Stimulated activated CD4-positive, alpha-beta T cell treated with anti-CD3 and anti-CD28 coated beads, Interleukin-15, amount 100 ng/mL, for 1 hour (primary cell): ENCODE measurements at places on chromosomes 13 and 19.

- DNase-seq = no peak
Observed at GRCh38 chr19:7744199-7744786, 3.0 kb downstream of the CD209 start.

GRCh38 chr13:101231751-101232428 lies 184.4 kb downstream of the NALCN start:
- no peak for DNase-seq

DNA sequence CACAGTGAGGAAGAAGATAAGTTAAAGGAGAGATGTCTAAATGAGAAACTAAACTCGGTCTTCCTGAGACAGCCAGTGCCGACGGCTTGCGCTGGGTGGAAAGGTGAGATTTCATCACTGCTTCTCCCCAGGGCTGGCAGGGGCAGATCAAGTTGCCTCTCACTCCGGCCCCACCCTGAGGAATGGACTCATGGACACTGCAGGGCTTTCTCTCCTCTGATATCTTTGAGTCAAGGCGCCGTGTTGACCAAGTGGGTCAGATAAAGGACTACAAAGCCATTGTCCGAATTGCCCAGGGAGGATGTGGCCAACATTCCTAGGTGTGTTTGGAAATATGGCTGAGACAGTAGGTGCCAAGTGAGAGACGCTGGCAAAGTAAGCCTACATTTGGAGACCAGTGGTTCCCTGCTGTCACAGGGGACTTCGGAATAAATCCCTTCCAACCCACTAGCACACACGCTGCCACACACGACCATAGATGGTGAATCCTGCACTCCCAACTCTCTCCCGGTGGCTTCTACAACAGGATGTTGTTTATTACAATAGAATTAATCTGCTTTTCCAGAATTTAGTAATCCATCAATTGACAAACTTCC lies 156.5 kb upstream of the TSC22D1 start:
- no peak for DNase-seq

- DNase-seq = no peak
Observed at GRCh38 chr19:19274716-19275565, 1.8 kb upstream of the TM6SF2 start.

GRCh38 chr13:49746111-49746510 lies 46.4 kb downstream of the KPNA3 start:
- no peak for DNase-seq

DNA sequence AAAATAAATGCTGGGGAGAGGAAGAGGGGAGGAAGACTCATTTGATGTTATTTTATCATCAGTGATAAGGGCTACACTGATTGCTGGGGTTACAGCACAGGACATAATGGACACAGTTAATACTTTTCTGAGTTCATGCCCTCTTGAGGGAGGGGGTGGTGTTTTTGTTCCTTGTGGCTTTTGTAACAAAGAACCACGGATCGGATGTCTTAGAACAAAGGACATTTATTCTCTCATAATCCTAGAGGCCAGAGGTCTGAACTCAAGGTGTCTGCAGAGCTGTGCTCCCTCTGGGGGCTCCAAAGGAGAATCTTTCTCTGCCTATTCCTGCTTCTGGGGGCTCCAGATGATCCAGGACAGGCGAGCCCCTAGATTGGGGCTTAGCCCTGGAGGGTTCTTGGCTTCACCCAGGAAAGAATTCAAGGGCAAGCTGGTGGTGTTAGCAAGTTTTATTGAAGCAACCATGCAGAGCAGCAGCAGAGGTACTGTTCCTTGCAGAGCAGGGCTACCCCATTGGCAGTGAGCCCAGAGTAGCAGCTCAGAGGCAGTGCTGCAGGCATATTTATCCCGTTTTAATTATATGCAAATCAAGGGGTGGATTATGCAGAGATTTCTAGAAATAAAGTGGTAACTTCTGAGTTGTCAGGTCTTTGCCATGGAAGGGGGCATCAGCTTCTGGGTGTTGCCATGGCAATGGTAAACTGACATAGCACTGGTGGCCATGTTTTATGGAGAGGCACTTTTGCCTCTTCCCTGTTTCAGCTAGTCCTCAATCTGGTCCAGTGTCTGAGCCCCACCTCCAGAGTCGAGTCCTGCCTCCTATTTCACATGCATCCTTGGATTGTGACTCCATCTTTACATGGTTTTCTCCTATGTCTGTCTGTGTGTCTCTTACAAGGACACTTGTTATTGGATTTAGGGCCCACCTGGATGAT lies 18.0 kb downstream of the VAV1 start:
- DNase-seq = no peak

DNA sequence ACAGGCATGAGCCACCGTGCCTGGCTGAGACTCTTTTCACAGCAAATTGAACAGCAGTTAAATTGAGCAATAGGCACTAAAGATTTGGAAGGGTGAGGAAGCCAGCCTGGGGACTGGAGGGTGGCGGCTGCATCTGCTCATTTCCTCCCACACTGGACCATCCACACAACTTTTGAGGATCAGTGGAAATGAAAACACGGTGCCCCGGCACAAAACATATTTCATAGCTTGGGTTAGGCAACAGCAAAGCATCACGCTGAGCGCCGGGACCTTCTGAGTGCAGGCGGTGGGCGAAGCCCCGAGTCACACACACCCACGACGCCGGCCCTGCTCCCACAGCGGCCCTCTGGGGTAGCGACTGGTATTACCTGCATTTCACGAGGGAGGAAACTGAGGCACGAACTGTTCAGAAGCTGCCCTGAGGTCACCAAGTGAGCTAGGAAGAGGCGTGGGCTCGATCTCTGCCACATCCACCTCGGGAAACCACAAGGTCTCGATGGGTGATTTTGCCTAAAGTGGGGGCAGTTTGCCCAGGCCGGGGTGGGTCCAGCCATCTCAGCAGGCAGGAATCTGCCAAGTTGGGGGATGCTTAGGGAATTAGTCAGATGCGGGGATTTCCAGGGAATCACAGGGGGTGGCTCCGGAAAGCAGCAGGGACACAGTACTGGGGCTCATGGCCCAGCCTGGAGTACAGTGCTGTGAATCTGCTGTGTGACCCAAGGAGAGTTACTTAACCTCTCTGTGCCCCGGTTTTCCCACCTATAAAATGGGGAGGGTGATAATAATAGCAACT lies 3.5 kb upstream of the SBNO2 start:
- no peak for DNase-seq

GRCh38 chr19:12543855-12544254 lies 7.4 kb downstream of the ZNF564 start:
- no peak for DNase-seq

DNA sequence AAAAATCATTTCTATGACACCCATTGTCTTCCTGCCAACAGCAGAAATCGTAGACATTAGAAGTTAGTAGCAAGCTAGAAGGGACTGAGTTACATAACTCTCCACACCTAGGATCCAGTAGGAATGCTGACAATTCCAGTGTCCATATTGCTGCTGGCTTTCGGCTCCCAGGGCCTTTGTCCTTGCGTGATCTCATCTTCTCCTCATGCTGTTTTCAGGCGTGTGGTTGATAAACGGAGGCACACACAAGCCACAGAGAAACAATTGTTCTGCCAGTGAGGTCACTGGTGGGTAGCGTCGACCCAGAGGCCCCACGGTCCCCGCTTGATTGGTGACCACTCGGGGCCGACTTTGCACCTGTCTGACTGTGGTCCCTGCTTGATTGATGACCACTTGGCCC lies 31.6 kb upstream of the F7 start:
- no peak for DNase-seq

- no peak for DNase-seq
Observed at GRCh38 chr19:32781280-32781679, 61.7 kb downstream of the TDRD12 start.

- no peak for DNase-seq
Observed at GRCh38 chr13:31587698-31588266, 151.5 kb upstream of the RXFP2 start.

DNA sequence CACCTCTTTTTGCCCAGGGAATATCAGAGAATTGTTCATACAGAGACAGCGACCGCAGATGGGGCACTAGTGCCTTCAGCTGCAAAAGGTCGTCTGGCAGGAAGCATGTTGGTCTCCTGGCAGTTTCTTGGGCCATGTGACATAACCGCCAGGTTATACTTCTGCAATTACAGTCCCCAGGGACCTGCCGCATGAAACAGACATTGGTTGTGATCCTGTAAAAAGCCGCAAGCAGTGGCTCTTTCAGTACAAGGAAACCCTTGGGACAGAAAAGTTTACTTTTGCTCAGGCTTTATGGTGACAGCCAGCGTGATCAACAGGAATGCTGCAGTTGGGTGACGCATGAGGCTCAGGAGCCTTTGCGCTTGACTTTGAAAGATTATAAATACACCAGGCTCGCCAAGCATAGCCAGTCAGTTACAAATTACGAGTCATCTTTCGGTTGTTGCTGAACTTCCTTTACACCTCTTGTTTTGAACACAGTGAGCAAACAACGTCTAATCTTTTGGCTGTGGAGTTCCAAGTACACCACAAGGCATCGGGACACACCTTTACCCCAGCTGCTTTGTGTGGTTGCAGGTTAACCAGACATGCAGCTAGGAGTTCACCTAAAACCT lies 50.5 kb upstream of the UBE2L5 start:
- peak; percentile 22 for DNase-seq

DNA sequence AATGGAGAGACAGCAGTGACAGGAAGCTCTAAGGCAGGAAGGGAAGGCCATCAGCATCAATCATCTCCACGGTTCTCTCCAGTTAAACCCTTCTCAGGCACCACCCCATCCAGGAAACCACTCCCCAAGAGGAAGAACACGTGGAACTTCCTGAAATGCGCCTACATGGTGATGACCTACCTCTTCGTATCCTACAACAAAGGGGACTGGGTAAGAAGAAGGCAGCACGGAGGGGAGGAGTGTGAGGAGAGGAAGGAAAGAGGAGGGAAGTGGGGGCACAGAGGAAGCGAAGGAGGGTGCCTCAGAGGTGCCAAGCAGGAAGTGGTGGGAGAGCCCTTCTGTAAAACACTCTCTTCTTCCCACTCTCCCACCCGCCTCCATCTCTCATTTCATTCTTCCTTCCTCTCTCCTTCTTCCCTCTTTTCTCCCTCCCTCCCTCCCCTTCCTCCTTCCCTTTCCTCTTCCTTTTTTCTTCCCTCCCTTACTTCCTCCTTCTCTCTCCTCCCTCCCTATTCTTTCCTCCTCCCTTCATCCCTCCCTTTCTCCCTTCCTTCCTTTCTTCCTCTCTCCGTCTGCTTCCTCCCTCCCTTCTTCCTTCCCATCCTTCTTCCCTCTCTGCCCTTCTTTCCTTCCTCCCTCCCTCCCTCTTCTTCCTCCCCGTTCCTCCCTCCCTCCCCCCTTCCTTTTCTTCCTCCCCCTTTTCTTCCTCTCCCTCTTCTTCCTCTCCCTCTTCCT lies 12.6 kb downstream of the ZSCAN5A start:
- DNase-seq = no peak

GRCh38 chr13:43136920-43137575 lies 113.7 kb downstream of the DNAJC15 start:
- DNase-seq = no peak

DNA sequence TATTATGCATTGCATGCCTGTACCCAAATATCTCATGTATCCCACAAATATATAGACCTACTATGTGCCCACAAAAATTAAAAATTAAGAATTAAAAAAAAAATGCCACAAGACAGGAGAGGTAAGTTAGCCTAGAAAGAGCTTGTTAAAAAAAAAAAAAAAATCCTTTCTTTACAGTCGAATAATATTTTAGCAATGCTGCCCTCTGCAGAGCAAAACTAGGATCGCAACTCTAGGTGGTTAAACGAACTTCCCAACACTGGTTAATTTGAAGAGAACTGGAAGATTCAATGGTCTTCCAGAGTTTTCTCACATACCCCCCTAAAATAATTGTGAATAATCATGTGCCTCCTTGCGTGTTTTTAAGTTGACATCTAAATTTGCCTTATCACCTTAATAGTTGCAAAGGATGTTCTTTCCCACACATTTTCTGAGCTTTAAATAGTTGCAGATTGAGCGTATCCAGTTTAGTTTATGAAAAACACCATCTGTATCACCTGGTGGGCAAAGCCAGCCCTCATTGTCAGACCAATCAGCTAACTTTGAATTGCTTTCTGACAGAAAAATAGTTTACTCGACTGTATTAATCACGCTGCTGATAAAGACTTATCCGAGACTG lies 47.4 kb upstream of the RCBTB2 start:
- peak; percentile 50 for DNase-seq

- DNase-seq = peak; percentile 47
Observed at GRCh38 chr19:46746281-46747057, at the start of gene STRN4. Gene STRN4, minus strand, starts transcription at chr19:46746450. Its CDS starts 20 bp downstream, at chr19:46746430.

- no peak for DNase-seq
Observed at GRCh38 chr13:93847162-93847561, 620.6 kb downstream of the GPC6 start.

DNA sequence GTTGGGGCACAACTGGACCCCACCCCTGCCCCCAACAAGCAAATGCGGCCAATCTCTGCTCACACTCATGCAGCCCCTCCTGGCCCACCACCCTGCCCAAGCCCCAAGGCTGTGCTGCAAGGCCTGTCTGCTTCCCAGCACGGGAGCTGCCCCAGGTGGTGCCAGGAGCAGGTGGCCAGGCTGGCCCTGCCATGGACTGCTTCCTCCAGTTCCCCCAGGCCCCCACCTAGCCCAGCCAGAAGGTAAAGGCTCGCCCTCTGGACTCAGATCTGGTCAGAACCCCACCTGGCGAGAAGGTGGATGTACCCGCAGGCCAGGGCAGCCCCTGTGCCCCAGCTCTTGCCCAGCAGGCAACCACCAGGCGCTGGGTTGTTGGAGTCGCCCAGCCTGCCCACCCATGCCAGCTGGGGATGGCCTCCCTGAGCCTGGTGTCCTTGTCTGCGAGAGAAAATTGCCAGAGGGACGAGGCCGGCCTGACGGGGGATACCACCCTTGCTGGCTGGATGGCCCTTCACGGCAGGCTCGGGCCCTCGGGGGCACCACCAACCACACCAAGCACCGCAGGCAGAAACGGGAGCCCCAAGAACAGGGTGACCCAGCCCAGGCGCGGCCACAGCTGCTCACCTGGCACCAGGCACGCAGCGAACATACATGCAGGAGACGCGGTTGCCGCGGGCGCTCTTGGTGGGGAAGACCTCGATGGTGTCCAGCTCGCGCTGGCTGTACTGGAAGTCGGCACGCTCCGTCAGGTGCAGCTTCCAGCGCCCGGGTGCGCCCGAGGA lies 4.5 kb downstream of the ABHD17A start:
- DNase-seq = no peak

DNA sequence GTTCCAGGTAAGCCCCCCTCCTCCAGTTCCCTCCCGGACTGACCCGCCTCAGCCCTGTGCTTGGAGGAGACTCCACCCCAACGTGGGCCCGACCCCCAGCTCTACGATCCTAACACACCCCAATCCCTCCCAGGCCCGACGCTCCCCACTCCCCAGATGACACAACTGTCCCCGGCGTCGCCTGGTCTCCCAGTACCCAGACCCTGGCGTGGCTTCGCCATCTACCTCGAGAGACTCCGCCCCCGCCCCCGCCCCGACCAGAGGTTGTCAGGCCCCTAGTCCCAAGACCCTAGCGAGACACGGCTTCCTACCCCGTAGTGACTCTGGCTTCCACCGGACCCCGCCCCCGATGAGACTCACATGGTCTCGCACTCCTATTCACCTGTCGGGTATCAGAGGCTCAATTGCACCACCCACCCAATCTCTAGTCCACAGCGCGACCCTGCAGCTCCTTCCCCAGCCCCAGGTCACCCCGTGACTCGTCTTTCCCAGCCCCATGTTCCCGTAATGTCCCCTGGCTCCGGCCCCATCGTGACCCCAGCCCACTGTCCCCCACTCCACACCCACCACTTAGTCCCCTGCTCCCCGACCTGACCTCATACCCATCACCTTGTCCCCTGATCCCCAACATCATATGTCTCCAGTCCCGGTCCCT lies 2.9 kb downstream of the CD37 start:
- DNase-seq = no peak
